Stimulated activated CD4-positive, alpha-beta T cell treated with anti-CD3 and anti-CD28 coated beads, Interleukin-2, amount 100 ng/mL, for 4 hours (primary cell): ENCODE measurements at places on chromosomes 5 and 9.

- DNase-seq: no peak
Observed at GRCh38 chr5:117082977-117083376, 508.4 kb upstream of the SEMA6A start.

DNA sequence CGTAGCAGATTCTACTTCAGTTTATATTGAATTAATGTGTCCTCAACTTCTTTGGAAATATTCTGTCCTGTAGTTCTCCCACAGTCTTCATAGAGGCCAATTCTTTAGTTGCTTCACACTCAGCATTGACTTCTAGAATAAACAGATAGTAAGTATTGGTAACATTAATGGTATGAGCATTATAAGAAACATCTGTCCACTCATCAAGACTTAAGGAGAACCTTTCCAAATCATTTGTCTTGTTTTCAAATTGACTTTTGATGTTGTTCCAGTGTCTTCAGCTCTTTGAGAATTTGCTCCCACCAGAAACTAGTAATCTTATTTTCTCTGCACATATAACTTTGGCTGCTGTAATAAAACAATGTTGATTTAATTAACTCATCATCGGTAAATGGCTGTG is 18.3 kb downstream of the RANBP17 start:
- no peak for DNase-seq

GRCh38 chr9:6896562-6896961 is 138.8 kb downstream of the KDM4C start:
- DNase-seq: no peak

DNA sequence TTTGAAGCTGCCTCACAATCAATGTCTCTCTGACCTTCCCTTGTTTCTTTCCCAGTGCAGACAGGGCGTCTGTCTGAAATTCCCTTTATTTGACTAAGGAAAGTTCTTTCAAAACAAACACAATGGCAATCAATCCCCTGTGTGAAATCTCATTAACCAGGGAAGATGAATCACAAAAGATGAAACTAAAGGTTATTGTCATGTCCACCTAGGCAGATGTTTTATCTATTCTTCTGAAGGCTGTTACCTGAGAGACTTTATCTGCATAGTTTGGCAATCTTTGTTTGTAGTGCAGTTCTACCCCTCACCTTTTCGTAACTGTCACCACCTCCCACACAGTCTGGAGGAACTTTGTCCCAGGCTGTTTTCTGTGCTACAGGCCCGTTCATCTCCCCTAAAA is 217.5 kb upstream of the RIOK2 start:
- DNase-seq: no peak

DNA sequence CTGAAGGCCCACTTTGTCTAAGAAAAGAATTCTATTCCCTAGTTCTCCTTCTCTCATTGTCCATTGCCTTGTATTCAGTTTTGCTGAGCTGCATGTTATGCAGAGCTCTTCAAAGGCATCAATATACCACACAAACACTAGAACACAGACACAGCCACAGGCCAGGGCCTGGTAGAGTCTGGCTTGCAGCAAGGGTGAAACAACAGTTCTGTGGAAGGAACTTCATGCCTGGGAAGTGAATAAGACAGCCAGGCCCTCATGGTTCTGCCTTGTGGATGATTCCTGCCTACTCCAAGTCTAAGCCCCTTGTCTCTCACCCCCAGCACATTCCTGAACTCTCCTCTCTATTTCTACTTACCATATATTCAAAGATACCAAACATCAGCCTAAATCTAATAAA is 30.8 kb downstream of the KLHL3 start:
- DNase-seq: no peak

- no peak for DNase-seq
Observed at GRCh38 chr9:36194326-36195000, 3.7 kb downstream of the CLTA start.

GRCh38 chr5:115306011-115306536 is 9.6 kb upstream of the CCDC112 start:
- no peak for DNase-seq

DNA sequence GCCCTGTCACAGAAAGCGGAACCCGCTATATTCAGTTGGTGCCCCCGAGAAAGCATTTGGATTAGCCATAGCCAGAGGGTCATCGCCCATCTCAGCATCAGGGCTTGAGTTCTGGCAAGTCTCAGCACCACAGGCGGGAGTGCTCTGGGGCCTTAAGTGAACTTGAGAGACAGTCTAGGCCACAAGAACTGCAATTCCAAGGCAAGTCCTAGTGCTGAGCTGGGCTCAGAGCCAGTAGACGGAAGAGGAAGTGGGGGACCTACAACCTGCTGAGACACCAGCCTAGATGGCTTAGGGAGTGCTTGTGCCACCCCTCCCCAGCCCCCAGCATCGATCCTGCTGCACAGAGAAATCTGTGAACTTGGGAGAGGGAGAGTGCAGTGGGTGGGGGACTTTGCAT is 594.9 kb downstream of the CCDC171 start:
- no peak for DNase-seq

DNA sequence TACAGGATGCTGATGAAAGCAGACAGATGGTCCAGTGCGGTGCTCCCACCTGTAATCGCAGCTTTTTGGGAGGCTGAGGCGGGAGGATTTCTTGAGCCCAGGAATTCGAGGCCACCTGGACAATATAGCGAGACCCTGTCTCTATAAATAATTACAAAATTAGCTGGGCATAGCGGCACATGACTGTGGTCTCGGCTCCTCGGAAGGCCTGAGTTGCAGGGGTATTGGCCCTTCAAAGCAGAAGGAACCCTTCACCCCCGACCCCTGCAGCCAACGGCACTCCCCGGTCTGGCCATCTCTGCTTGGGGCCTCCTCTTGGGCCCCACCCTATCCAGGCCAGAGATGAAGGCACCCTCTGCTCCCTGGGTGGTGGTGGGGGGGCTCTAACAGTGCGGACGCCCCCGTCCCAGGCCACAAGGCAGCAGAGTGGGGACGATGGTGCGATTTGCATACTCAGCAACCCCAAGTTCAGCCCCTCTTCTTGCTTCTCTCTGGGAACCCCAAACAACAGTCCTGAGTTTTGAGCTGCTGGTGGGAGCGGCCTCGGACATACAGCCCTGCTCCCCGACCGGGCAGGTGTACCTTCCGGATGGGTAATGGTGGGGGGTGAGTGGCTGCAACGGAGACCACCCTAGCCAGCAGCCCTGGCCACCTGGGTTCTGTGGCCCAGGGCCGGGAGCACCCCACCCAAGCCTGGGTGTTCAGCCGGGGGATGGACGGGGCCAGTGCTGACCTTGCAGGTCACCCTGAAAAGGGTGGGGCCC is 50.7 kb downstream of the NACC2 start:
- DNase-seq: no peak

- DNase-seq: no peak
Observed at GRCh38 chr9:34271265-34272006, 57.6 kb downstream of the KIF24 start.

DNA sequence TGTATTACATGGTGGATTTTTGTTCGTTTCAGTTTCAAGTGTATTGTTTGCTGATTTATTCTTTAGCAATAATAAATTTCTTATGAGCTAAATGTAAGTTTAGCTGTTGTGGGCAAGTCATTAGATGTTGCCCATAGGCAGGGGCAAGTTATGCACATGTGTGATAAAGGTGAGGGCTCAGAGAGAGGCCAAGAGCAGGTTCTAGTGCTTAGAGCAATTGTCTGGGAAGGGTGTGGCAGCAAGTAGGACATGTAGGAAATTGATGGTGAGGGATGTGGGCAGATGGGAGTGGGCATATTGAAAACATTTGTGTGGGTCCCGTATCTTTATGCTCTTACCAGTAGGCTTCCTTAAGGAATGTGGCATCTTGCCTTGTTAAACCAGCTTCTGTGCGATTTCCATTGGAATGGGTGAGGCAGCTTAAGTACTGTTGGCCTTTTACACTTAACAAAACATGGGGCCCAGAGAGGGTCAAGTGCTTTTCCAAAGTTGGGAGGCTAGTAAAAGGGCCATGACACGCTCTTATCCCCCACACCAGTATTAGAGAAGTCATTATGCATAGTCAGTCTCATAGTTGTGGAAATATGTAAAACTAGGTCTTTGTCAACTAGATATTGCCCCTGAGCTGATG is 60.6 kb downstream of the KDM4C start:
- no peak for DNase-seq

GRCh38 chr9:109229682-109230081 is 62.6 kb upstream of the FRRS1L start:
- DNase-seq: no peak

- DNase-seq: no peak
Observed at GRCh38 chr5:170397059-170397458, 7.9 kb upstream of the KCNMB1 start.

DNA sequence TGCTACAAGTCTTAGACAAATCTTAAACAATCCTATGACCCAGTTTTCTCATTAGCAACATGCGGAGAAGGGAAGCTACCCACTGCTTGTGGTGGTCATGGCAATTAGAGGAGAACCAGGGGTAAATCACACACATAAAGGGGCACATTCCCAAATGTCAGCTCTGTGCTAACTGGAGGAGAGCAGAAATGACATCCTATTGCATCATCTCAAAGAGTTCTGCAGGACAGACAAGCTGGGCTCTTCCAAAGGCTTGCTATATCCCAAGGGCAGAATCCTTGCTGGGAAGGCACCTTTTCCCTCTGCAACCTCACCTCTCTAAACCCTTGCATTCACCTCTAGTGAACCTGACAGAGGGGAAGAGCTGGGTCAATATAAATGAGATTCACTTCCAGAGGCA is 17.0 kb upstream of the WWC1 start:
- no peak for DNase-seq

GRCh38 chr5:8396756-8397155 is 527.8 kb downstream of the MTRR start:
- DNase-seq: no peak

DNA sequence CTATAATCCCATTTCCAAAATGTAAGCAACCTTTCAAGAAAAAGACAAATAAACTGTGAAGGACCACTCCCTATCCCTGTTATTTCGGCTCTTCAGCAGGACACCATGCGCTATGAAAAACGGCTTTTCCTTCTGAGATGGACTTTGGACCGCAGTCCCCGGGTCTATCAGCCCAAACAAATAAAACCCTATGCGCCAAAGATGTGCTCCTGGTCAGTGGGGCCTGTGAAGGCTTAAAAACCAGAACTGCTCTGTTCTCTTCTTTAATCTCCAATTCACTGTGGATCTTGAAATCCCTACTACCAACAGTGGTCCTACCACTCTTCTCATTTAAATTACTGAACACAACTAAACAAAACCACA is 33.3 kb downstream of the RAPGEF1 start:
- no peak for DNase-seq

GRCh38 chr9:101993771-101994170 is 255.3 kb upstream of the GRIN3A start:
- DNase-seq: no peak

- DNase-seq: no peak
Observed at GRCh38 chr9:129994882-129995281, 48.1 kb downstream of the FNBP1 start.

GRCh38 chr9:8762479-8763085 is 963.0 kb upstream of the DMAC1 start:
- no peak for DNase-seq

- DNase-seq: no peak
Observed at GRCh38 chr5:150444770-150445169, 4.8 kb downstream of the RPS14 start.

DNA sequence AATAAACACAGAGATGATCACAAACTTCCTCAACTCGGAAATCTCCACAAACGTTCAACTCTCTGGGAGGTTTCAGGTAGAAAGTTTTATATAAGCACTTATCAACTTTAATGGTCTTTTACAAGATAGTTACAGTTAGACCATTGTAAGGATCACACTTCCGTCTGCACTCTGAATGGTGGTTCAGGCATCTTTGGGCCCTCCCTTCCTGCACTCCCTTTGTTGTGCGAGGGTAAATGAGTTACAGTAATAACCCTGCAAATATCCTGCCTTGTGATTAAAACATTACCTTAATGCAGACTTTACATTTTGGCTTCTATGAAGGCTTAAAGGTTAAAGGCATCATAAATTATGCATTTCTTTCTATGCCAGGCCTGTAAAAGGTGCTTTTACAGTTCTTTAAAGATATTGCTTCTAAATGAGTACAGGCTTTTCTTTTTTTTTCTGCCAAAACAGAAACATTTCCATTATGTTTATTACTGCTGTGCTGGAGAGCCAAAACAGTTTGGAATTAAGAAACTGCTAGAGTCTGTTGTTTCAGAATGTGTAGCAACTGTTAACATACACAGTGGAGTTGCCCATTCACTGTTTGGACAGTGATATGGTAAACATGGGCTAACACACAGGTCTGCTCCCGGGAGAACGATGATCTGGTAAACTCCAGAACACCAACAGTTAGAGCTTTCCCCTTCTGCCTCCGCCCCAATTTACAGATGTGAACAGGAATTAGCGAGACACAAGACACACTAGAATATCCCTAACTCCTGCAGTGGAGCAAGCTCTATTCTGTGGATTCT is 1.1 kb downstream of the PRUNE2 start:
- no peak for DNase-seq

DNA sequence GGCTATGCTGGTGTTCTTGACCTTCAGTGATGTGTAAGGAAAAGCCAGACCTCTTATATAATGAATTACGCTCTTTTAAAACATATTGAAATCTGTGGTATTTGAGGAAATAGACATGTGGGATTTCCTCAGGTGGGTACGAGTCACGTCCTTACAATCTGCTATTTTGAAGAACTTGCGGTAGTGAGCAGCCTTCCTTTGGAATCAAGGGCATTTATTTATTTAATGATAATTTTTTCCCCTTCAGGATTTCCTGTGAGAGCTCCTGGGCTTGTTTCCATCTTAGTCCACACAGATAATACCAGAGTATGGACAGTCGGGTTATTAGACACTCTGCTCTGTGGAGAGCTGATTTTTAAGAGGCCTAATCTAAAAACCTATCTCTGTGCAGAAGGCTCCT is 167.9 kb downstream of the ARHGEF28 start:
- no peak for DNase-seq

DNA sequence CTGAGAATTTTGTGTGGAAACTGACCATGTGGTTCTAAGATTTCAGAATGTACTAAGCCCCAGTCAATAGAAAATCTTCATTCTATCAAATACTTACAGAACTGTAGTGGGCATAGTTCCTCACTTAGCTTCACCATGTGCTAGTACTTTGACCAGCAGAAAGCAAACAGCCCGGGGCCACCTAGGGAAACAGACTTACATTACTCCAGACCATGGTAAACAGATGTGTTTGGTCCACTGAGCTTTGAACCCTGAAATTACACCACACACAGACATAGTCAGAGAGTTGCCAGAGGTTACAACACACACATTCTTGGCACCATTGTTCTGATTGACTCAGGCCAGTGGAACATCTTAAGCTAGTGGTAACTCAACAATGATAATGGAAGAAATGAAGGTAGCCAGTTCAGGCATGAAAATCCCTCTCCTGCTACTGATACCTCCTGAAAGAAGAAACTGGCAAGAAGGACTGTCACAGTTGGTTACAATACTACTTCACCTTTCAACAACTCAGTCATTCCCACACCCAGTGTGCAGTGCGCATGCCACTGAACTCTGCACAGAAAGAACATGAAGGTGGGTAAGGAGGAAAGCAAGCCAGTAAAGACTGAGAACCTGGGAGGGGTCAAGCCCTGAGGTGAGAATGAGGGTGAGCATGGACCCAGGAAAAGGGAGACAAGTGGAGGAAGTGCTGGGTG is 18.7 kb upstream of the LECT2 start:
- no peak for DNase-seq

- no peak for DNase-seq
Observed at GRCh38 chr5:10949856-10950630, 189.0 kb upstream of the DAP start.

- no peak for DNase-seq
Observed at GRCh38 chr9:99516657-99517049, 294.6 kb downstream of the SEC61B start.
